ENCODE measurements at places on chromosomes 6 and 20.

DNA sequence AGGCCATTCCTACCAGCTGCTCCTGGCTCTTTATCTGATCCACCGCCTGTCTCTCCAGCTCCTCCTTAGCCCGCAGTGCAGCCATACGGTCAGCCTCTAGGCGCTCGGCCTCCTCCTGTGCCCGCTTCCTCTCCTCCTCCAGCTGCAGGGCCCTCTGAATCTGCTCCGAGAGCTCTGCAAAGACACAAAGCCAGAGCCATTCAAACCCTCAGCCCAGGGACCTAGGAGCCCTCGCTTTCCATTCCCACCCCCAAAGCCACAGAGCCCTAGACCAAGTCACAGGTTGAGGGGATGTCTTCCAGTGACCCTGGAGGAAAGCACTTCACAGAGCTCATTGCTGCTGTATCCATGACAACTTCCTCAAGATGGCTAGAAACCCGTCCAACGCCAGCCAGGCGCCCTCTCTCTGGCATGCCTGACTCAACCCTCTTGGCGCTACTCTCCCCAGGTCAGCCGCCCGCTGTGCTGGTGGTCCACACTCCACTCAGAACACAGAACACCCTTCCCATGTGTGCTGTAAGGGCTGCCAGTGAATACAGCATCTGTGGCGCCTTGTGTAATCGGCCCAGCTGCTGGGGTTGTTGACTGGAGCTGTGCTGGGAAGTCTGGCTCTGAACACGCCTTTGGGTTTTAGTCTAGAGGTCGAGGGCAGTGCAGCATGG, 49.3 kb downstream of the EZR start:
- DNase-seq, result no peak

GRCh38 chr20:14829906-14830305, 492.5 kb upstream of the FLRT3 start:
- DNase-seq, result no peak

DNA sequence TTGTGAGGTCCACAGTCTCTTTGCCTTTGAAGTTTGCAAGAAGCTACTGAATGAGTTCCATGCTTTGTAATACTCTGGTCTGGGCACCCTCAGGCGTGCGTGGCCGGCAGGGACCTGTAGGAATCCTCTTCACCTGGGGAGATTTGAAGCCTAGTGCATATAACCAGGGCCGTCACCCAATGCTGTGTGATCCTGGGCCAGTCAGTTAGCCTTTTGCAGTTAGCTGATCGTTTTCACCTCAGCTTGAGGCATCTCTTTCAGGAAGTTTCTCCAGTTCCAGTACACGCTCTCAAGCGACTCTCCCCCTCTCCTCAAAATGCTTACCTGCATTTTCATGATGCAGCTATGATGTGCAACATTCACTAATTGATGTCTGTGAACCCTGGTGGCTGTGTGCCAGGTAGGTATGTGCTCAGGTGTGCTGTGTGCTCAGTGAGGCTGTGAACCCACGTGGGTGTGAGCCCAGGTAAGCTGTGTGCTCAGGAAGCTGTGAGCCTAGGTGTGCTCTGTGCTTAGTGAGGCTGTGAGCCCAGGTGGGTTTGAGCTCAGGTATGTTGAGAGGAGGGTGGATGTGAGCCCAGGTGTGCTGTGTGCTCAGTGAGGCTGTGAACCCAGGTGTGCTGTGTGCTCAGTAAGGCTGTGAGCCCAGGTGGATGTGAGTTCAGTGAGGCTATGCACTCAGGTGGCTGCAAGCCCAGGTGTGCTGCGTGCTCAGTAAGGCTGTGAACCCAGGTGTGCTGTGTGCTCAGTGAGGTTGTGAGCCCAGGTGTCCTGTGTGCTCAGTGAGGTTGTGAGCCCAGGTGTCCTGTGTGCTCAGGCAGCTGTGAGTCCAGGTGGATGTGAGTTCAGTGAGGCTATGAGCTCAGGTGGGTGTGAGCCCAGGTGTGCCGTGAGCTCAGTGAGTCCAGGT, 120.4 kb downstream of the PHACTR3 start:
- no peak for DNase-seq

DNA sequence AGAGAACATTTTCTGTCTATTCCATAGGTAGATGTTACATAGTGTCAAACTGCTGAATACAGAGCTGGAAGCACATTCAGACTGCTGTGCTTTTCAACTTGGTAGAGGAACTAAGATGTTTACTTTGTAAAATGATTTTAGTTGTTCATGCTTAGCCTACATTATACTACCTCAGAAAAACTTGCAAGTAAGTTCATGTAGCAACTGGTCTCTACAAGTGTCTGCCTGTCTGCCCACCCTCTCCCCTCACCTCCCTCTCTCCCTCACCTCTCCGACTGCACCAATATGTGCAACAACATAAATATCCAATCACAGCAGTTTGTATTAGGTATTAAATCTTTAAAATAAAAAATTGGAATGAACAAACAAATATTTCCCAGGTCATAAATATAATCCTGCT, 25.3 kb downstream of the ELOVL4 start:
- DNase-seq, result no peak
